Activated T-helper 17 cell treated with anti-CD3 and anti-CD28 coated beads, Interleukin-2, amount 50 U/mL, for 72 hours (primary cell): ENCODE measurements at places on chromosomes 13 and 19.

DNA sequence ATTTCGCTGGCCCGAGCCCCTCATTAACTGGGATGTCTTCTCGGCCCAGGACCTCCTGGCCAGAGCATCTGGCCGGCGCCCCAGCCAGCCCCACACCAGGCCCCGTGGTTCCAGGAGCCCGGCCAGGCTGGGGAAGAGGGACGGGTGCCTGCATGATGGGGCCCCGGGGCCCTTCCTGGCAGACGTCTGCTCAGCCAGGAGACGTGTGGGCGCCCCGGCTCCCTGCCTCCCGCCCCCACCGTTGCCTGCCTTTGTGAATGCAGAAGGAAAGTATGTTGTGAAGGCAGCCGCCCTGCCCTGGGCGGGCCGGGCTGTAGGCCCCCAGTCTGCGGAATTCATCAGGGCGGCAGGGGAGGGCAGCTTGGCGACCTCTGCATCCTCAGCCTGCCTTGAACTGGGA is 4.4 kb upstream of the COMP start:
- no peak for ATAC-seq

- ATAC-seq: no peak
Observed at GRCh38 chr13:80083853-80084676, 256.9 kb downstream of the SPRY2 start.

DNA sequence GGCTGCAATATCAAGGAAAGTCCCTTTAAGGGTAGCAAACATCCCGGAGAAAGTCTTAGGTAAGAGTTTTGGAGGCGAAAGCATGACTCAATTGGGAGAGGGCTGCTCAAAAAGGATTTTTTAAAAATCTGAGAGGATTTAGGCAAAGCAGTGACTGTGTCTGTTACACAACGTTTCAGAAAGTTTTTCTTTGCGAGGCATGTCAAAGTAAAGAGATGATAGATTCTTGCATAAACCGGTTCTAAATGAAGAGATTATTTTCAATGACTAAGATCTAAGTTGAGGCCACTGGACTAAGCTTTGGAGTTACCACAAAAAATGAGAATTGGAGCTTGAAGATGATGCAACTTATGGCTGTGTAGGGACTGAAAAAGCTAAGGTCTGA is 43.7 kb upstream of the ENOX1 start:
- no peak for ATAC-seq

DNA sequence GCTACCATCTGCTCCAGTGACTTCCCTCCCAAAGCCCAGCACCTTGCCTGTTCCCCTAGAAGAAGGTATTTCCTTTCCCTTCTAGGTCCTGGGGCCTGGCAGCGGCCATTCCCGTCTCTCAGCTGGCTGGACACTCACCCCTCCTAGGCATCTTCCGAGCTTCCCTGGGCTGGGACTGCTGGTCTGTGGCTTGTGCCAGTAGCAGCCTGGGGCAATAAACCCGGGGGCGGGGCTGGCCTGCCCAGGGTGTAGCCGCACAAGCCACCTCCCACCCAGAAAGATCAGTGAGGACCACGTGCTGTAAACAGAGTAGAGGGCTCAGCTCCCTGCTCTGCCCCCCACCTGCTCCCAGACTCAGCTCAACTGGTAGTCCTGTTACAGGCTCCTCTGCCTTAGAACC is 15.0 kb downstream of the LIPE start:
- no peak for ATAC-seq

GRCh38 chr13:71454509-71454908 is 412.5 kb downstream of the DACH1 start:
- ATAC-seq: no peak

DNA sequence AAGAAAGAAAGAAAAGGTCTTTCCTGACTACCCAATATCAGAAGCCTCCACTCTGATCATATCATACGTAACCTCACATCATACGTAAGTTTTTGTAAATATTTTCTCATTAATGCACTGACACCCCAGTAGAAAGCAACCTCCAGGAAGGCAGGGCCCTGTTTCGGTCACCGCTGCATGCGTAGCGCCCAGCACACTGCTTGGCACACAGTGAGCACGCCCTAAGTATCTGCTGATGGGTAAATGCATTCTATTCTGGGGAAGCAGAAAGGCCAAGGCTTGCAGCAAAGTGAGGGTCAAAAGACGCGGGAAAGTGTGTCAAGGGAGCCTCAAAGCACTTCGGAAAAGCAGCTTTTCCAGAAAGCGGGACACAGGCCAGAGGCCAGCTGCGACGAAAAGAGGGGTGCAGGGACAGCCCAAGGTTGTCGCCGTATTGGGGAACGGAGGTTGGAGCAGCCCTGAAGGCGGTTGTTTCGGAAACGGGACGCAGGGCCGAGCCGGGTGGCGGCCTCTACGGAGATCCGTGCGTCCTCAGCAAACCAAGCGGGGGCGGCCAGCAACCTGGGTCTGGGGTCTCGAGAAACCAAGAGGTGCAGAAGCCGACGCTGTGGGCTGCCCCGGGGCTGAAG is 463 bp downstream of the SUGP1 start:
- peak; percentile 14 for ATAC-seq

GRCh38 chr19:57888560-57889231 is at the start of gene ZNF814:
Gene ZNF814, minus strand, starts transcription at chr19:57889037. Its CDS starts 235 bp downstream, at chr19:57888802.
- ATAC-seq: peak; percentile 93

GRCh38 chr13:76380446-76381065 is 505.6 kb downstream of the KCTD12 start:
- no peak for ATAC-seq

- no peak for ATAC-seq
Observed at GRCh38 chr13:69243366-69243765, 864.3 kb upstream of the ATXN8OS start.
